ENCODE measurements at places on chromosomes 3 and 15. TPM values are rescaled to one million over a fixed set of nuclear protein-coding genes. Genes with fewer than 3 reads are reported as not detected.

DNA sequence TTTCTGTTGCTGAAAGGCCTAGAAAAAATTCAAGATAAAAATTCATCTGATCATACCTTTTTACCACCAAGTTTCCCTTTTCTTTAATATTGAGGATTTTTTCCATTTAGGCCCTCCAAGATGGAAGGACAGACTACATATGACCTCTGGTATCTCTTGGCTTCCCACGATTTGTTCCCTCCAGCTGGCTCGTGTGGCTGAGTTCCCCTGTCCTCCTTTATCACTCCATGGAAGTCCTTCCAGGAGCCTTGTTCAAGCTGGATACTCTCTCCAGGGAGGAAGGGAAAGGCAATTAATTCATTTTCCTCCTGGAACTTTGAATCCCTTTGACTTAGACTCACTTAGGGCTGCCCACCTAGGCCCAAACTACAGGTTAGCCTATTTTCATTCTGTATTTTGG lies 110.6 kb downstream of the CFAP44 start:
- no peak for DNase-seq

DNA sequence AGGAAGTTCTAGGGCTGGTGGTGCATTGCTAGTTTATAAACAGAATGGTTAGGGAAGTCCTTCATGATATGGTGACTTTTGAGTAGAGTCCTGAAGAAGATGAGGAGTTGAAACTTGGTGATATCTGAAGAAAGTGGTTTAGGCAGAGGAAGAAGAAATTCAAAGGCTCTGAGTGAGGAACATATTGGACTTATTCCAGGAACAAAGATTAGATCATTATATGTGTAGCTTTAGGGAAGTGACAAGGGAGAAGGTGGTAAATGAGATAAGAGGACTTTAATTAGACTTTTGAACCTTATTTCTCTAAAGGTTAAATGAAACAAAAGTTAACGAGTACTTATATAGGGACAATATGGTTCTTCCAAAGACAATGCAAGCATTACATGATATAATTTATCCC lies 286.7 kb downstream of the DOCK3 start:
- no peak for DNase-seq

- no peak for DNase-seq
Observed at GRCh38 chr3:64131725-64132469, 93.4 kb downstream of the PRICKLE2 start.

DNA sequence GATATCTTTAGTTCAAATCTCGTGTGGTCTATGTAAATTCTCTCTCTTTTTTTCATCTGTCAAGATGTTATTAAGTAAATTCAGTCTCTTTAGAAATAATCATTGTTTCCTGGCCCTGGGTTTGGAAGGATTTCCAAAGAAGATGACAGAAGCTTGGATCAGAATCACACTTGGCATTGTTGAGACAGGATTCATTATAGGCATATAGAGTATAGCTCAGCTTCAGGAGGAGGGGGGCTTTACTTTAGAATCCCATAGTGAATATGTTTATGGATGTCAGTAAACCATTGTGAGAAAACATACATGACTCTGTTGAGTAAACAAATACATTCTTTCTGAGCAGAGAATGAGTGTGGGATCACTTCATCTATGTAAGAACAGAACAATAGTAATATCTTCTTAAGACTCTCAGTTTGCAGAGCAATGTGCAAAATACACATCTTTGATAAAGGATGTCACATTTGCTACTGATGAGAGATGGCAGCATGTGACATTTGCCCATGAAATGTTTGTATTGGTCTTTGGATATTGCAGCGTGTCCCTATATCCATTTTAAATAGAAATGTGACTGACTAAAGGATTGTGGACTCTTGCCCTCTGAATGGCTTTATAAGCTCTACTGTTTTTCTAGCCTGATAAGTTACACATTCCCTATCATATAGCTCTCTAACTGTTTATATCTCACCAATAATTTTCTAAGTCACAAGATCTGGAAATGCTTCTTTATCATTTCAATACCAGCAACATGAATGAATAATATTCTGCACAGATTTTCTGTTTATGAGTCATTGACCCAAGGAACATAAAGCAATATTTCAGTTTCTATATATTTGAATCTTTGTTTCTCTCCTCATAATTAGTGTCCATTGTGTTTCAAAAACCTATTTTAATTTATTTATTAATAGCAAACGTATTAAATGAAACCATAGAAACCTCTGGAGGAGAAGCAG lies 95.6 kb upstream of the THRB start:
- DNase-seq, result no peak

DNA sequence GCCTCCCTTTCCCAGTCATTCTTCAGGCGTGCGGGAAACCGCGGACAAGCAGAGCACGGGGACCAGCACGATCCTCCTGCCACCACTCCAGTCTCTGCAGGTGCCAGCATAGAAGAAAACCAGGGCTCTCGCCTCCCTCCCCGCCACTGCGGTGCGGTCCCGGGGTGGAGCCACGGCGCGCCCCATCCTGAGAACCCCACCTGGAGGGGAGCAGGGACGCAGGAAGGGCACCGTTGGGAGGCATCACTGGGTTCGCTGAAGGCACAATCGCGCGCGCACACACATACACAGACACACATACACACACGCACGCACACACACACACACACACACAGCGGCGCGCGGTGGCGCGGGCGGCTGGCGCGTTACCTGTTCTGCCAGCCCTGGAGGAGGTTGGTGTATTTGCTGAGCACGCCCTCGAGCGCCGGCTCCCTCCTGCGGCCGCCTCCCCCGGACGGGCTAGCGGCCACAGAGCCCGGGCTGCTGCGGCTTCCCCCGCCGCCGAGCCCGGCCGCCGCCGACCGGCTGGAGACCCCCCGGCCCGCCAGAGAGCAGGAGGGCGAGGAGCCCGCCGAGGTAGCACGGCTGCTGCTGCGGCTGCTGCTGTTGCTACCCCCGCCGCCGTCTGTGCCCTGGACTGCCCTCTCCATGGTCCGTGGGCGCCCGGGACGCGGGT lies 394 bp downstream of the OSBPL10 start:
- DNase-seq, result peak; percentile 48

DNA sequence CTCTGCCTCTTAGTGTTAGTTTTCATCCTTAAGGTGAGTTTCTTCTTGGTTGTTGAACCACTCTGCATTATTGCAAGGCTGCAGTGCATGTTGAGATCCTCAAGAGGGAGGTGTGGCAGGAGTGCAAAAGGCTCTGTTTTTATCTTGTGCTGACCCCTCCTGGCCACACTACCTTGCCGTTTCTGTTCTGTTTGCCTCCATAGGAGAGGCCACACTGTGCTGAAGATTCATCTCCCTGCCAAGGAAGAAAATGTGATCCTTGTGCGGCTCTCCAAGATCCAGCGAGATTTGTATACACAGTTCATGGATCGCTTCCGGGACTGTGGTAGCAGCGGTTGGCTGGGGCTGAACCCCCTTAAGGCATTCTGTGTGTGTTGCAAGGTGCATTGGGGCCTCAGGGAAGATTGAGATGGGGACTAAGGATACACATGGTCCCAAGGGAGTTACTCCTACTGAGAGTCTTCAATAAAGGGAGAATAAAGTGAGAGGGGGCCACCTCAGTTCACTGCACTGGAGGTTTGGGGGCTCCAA lies 33.0 kb upstream of the TEX264 start:
- no peak for DNase-seq

GRCh38 chr3:106827515-106828213 lies 549.6 kb upstream of the CCDC54 start:
- DNase-seq, result no peak

DNA sequence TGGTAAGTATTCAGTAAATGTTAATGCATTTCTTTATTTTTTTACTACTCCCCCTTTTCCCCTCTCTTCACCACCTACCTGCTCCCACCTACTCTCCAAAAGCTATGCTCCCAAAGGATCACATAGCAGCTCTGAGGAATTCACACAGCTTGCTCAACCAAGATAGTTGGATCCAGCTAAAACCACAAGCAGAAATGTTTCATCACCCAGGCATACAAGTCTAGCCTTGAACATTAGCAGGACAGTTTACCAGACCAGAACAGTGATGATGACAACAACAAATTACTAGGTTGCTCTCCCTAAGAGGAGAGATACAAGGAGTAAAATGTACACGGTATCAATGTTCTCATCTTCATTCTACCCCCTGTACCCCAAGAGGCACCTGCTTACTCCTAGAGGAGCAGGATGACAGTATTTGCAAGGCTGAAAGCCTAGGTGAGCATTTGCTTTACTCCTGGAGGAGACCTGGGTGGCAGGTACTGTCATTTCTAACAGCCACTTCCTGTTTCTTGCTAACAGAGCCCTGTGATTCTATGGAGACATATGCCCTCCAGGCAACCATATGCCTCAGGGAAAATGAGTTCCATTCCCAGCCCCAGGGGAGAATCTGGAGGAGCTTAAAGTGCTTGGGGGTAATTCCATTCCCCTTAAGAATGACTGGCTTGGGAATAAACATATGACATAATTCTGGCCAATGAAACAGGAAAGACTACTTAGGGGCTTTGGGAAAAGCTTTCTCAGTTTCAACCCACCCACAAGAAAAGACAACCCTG lies 237.5 kb downstream of the NTRK3 start:
- no peak for DNase-seq

Gene LINGO1
- total RNA-seq, result 30.5 TPM

All from left cardiac atrium (tissue), 4 donors.